ENCODE measurements at places on chromosomes 4 and X.

GRCh38 chr4:147942729-147943128, 210.8 kb downstream of the ARHGAP10 start:
- peak; percentile 19 for DNase-seq
- H3K36me3 ChIP-seq, result peaks cover 16% of the 10 kb centered on the region
- no peaks in the 10 kb centered on the region for H3K27me3 ChIP-seq
- no peak overlapping the region for H3K4me3 ChIP-seq
- 0 out of 2 replicates have a peak, but pooled peaks cover 4% of the 10 kb centered on the region for H3K4me1 ChIP-seq

DNA sequence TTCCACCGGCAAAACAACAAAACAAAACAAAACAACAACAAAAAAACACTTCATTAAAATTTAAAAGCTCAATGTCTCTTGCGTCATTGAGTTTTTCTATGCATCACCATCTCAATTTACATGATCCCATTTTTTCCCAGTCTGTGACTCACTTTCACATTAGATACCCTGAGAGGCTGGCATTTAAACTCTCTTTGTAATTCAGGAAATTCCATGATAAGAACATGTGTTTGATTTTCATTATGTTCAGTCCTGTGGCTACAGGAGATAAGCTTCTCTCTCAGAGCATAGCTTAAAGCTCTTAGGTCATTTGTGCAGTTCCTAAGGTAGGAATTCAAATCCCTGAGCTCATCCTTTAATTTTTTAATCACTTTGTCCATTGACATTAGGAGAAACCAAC, 104.6 kb downstream of the NBDY start:
- no peaks in the 10 kb centered on the region for H3K27me3 ChIP-seq
- H3K4me3 ChIP-seq, result no peak overlapping the region
- H3K36me3 ChIP-seq, result no peaks in the 10 kb centered on the region
- DNase-seq, result no peak

DNA sequence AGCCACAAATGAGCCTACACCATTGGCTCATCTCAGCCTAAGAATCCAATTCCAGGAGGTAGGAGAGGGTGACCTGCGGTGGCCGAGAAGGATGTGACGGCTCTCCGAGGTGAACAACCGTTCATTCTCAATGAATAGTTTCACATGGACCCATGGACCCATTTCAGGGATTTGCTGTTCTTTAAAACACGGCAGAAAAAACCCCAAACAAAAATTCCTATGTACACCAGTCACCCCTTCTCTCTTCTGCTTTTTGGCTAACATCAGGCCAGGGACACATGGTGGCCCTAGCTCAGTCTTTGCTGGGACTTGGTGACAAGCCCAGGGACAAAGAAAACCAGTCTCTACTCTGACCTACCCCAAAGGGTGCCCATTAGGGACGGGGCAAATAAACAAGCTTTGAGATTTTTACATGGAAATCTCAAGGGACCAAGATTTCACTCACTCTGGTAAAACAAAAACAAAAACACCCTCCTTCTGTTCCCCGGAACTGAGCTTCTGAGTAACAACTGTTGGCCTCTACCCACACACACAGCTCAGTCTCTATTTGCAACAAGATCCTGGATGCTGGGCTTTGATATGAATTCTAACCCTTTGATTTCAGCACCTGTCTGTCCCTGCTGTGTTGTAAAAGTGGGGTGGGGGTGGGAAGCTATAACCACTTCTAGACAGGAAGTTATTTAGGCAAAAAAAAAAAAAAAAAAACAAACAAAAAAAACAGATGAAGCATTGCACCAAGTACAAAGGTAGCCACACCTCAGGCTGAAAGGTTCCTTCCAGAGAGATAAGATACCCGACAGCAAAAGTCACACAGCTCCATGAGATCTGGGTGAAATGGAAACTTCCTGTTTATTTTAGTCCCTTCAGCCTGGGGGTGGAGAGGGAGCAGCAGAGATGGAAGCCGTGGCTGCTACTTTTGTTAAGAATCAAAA, 49.0 kb downstream of the DDX3X start:
- H3K4me1 ChIP-seq, result peaks cover 13% of the 10 kb centered on the region
- DNase-seq, result peak; percentile 66
- no peak overlapping the region for H3K4me3 ChIP-seq

- H3K36me3 ChIP-seq, result no peaks in the 10 kb centered on the region
- no peaks in the 10 kb centered on the region for H3K27me3 ChIP-seq
- no peak for DNase-seq
Measured at GRCh38 chrX:140273921-140274320, 230.9 kb downstream of the SOX3 start.

DNA sequence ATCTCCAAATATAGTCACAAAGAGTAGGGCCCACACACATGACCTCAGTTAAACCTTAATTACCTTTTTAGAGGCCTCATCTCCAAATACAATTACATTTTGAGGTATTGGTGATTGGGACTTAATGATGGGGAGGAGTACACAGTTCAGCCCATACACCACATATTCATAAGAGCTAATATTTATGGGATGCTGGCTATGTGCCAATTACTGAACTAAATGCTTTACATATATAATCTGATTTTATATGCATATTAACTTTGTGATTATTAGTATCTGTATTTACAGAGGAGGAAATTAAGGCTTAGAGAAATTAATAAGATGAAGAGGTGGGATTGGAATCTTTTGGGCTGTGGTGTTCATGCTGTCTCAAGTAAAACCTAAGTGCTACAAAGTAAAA, 17.8 kb downstream of the SMARCAD1 start:
- DNase-seq, result no peak
- H3K36me3 ChIP-seq, result peaks cover 8% of the 10 kb centered on the region

GRCh38 chr4:83191026-83191425, 76.5 kb upstream of the PLAC8 start:
- no peak for DNase-seq
- no peaks in the 10 kb centered on the region for H3K36me3 ChIP-seq
- no peak overlapping the region for H3K27ac ChIP-seq
- H3K4me1 ChIP-seq, result no peaks in the 10 kb centered on the region

GRCh38 chrX:107775734-107776511, at the start of gene TSC22D3:
TSS of gene TSC22D3 (minus strand) at chrX:107775787. CDS start at chrX:107775419, 368 bp downstream.
- H3K4me1 ChIP-seq, result no peaks in the 10 kb centered on the region
- no peaks in the 10 kb centered on the region for H3K27me3 ChIP-seq
- H3K4me3 ChIP-seq, result peak within 1 kb of the TSS; percentile 74
- DNase-seq, result peak; percentile 82
- H3K27ac ChIP-seq, result no peak within 1 kb of the TSS

DNA sequence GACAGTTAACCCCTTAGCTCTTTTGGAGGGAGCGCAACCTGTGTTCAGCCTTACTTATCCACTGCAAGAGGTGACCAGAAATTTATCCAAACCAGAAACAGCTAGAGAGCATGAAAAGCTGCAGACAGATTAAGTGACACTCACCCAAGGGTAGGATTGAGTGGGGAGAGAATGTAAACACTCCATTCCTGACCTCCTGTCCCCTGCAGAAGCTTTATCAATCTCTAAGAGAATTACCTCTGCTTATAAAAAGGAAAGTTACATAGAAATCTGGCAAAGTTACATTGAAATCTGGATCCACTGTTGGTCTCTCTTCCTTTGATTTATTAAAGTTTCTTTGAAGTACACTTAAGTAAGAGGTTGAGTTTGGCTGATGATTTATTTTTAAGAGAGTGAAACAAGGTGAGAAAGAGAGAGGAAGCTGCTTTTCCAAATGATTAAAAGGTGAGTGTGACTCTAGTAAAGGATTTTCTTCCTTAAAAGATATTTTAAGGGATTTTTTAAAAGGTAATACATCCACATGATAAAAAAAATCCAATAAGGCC, 112.3 kb downstream of the ANAPC4 start:
- H3K4me3 ChIP-seq, result no peak overlapping the region
- no peaks in the 10 kb centered on the region for H3K36me3 ChIP-seq
- H3K27ac ChIP-seq, result no peak overlapping the region
- peaks cover 7% of the 10 kb centered on the region for H3K27me3 ChIP-seq

DNA sequence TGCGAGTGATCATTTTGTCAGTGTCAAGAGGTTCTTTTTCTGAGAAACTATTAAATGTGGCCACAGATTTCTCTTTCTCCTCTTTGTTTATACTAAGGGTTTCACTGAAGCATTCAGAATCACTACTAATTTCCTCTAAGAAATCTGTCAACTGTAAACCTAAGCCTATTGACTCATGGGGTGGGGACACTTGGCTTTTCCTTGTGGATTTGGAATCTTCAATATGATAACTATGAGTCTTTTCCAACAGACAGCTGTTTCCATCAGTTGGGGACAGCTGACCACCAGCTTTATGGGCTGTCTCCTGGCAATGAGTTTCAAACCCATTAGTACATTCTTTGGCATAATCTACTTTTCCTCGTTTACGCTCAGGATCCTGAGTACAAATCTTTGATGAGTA, 13.8 kb downstream of the PGRMC1 start:
- H3K36me3 ChIP-seq, result no peaks in the 10 kb centered on the region
- H3K27ac ChIP-seq, result no peak overlapping the region
- H3K27me3 ChIP-seq, result no peaks in the 10 kb centered on the region
- no peak overlapping the region for H3K4me3 ChIP-seq

- H3K27ac ChIP-seq, result no peak overlapping the region
- no peaks in the 10 kb centered on the region for H3K4me1 ChIP-seq
- no peak for DNase-seq
- H3K27me3 ChIP-seq, result no peaks in the 10 kb centered on the region
- no peak overlapping the region for H3K4me3 ChIP-seq
Measured at GRCh38 chr4:95050980-95051701, 293.4 kb downstream of the BMPR1B start.

DNA sequence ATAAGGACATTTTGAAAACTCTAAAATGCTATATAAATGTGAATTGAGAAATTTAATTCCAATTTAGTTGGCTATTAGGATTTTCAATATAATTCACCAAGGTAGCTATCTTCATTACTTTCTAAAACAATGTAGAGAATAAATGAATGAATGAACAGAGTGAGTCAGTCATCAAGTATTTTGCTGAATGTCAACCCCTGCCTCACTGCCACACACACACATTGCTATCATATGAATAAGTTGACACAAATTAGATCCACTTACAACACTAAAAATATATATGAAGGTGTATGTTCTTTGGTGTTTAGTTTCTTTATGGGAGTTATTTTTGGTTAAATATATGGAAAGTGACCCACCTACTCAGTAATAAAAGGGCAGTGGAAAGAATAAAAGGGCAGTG, 141.4 kb upstream of the SMIM10 start:
- peak; percentile 52 for DNase-seq
- H3K36me3 ChIP-seq, result no peaks in the 10 kb centered on the region
- no peaks in the 10 kb centered on the region for H3K27me3 ChIP-seq
- H3K4me1 ChIP-seq, result no peaks in the 10 kb centered on the region

DNA sequence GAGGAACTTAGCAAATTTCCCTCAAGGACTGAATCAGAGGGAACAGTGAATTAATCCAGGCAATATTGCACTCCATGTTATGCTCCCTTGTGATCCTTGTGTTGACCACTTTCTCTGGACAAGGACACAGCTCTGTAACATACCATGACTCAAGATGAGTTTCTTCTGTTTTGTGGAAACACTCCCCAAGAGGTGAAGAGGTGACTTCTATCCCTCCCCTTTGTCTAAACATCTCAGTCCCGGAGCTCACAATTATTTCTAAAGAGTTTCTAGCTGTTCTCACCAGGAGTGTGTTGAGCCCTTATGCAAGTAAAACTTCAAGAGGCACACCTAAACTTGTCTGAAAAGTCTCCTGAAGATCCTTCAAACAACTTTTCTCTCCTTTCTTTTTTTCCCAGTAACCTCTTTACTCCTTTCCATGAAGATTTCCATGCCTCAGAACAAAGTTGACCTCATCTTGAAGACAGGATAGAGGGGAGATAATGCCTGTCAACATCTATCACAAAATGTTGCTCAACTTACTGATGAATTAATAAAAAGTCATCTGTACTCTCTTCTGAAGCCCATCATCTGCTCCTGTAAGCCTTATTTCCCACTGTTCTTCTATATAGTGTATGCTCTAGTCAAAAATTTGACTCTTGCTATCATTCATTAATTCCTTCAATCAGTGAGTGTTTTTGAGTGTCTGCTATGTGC, 429.1 kb downstream of the SPRY1 start:
- H3K27ac ChIP-seq, result peak overlapping the region; percentile 37
- no peaks in the 10 kb centered on the region for H3K27me3 ChIP-seq
- peak; percentile 68 for DNase-seq
- no peak overlapping the region for H3K4me3 ChIP-seq
- H3K36me3 ChIP-seq, result no peaks in the 10 kb centered on the region
- peaks cover 36% of the 10 kb centered on the region for H3K4me1 ChIP-seq

GRCh38 chr4:145825255-145825654, 113.4 kb downstream of the ZNF827 start:
- H3K36me3 ChIP-seq, result no peaks in the 10 kb centered on the region
- no peak for DNase-seq
- H3K27ac ChIP-seq, result no peak overlapping the region

- peak overlapping the region; percentile 80 for H3K27ac ChIP-seq
- DNase-seq, result peak; percentile 45
- no peak overlapping the region for H3K4me3 ChIP-seq
- no peaks in the 10 kb centered on the region for H3K27me3 ChIP-seq
- H3K4me1 ChIP-seq, result peaks cover 36% of the 10 kb centered on the region
Measured at GRCh38 chr4:140102421-140102820, 51.6 kb downstream of the MAML3 start.
